GM12891 (cell line): ENCODE measurements at places on chromosomes 16 and 17.
A peak's percentile ranks its signal among the peaks of the same experiment; 100 is the strongest.

- no peak for DNase-seq
Observed at GRCh38 chr16:76164970-76165558, 112.1 kb upstream of the CNTNAP4 start.

GRCh38 chr17:69884846-69885245 is 190.2 kb upstream of the KCNJ16 start:
- DNase-seq: no peak

GRCh38 chr17:29603109-29603674 is 10.3 kb downstream of the ANKRD13B start:
- DNase-seq: no peak

GRCh38 chr17:51817117-51817516 is 341.4 kb downstream of the CA10 start:
- no peak for DNase-seq

- DNase-seq: no peak
Observed at GRCh38 chr17:57195785-57196460, 60.4 kb upstream of the MSI2 start.

DNA sequence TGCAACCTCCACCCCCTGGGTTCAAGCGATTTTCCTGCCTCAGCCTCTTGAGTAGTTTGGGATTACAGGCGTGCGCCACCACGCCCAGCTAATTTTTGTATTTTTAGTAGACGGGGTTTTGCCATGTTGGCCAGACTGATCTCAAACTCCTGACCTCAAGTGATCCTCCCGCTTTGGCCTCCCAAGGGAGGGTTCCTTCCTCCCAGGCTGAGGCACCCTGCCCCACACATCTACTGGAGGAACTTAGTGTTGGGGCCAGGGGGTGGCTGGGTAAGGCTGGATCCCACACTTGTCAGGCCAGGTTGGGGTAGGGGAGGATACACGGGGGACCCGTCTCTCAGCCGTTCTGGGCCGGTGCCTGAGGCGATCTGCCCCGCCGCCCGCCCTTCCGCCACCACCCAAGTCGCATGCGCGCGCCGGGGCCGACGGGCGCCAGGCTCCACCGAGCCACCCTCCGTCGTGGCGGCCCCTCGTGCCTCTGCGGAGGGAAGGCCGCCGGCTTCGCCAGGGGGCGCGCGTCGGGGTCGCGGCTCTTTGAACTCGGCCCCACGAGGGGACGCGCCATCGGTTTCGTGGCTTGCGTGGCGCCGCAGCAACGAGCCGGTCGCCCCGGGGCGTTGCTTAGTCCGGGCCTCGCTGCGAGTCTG is 15.9 kb downstream of the GRB7 start:
- DNase-seq: peak; percentile 73

GRCh38 chr17:72600934-72601333 is 480.1 kb downstream of the SOX9 start:
- DNase-seq: no peak

DNA sequence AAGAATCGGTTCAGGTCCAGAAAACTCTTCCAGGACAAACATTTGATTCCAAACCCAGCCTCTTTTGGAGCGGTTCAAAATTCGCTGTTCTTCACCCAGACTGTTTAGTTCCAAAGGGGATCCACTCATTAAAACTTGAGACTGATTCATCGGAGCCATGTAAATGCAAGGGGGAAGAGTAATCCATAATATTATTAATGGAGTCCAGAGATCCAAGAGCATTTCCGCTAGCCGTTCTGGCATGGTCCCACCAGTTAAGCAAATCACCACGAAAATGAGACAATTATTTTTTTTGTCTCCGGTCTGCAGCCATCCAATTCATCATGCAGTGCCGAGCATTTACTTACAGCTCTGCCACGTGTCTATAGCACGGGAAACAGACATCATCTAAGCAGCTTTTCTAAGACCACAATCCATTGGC is 15.1 kb downstream of the CDH8 start:
- no peak for DNase-seq

- DNase-seq: no peak
Observed at GRCh38 chr17:34379868-34380267, 16.8 kb upstream of the CCL1 start.

DNA sequence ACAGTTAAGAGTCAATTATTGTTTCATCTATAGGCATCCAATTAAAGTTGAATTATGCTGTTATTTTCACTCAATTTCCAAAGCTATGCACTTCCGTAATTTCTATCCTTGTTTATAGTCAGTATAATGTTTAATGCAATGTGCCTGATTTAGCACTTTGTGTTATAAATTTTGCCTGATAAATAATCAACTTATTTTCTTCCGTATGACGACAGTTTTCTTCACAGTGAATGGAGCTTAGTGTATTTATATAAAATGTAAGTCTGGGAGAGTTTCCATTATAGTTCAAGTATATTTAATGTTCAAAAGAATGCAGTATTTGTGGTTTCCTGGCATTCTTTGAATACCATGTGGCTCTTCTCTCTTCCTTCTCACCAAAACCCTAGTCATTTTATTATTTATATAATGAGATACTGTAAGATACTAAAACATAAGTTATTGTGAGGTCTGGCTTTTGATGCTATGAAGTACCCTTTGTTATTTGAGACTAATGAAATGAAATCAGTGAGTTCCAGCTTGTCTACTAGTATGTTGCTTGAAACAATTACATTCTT is 240.6 kb downstream of the PRKCA start:
- no peak for DNase-seq

- DNase-seq: no peak
Observed at GRCh38 chr16:80480664-80481063, 60.1 kb upstream of the DYNLRB2 start.

GRCh38 chr17:78896091-78896833 is 6.7 kb downstream of the CEP295NL start:
- DNase-seq: no peak

- no peak for DNase-seq
Observed at GRCh38 chr16:709566-710499, 4.2 kb upstream of the FBXL16 start.
